ENCODE measurements at places on chromosomes 6 and 20.

GRCh38 chr20:44990425-44990824, 24.1 kb downstream of the STK4 start:
- DNase-seq, result peak; percentile 32

DNA sequence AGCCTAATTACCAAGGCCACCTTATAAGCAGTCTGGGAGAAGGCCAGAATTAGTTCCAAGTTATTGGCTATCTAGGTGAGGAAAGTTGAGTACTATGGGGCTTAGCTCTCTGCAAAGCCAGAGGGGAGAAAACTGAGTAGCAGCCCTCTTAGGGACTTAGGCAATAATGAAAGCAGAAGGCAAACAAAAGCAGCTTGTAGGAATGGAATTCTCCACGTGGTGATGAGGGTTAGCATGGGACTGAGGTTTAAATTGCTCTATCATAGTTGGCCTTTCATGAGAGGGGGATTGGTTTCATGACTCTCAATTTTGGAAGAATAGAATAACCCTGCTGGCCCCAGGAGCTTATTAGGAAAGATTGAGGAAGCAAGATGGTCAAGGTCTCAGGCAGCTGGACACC, 7.0 kb upstream of the UBE2J1 start:
- no peak for DNase-seq

DNA sequence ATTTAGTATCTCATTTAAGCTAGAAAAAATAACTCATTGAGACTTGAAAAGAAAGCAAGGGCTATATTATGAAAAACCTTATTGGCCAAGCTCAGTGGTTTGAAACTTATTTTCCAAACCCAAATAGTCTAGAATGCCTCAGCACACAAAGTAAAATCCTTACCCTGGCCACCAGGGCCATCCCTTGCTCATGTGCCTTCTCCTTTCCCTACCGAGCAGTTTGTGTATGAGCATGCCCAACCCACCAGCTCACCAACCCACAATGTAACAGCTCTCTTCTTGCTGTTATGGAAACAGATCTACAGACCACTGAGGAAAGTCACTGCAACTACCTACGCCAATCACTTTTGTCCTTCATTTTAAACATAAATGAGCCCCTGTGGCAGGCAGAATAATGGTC, 79.6 kb upstream of the CARMIL1 start:
- no peak for DNase-seq

DNA sequence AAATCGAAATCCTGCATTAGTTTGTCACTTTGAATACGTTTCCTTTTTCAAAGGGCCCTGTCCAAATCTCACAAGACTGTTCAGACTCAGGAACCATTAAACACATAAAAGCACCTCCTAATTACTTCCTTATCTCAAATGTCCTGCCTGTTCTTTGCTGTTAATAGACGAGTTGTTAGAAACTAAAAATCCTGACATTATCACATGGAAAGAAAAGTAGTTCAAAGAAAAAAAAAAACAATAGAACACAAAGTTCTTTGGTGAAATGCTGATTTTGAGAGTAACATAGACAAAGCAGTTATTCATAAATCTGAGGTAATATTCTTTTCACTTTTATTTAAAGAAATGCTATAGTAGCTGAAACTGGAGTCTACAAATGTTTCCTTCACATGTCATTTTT, 12.1 kb upstream of the TAB2 start:
- DNase-seq, result no peak

DNA sequence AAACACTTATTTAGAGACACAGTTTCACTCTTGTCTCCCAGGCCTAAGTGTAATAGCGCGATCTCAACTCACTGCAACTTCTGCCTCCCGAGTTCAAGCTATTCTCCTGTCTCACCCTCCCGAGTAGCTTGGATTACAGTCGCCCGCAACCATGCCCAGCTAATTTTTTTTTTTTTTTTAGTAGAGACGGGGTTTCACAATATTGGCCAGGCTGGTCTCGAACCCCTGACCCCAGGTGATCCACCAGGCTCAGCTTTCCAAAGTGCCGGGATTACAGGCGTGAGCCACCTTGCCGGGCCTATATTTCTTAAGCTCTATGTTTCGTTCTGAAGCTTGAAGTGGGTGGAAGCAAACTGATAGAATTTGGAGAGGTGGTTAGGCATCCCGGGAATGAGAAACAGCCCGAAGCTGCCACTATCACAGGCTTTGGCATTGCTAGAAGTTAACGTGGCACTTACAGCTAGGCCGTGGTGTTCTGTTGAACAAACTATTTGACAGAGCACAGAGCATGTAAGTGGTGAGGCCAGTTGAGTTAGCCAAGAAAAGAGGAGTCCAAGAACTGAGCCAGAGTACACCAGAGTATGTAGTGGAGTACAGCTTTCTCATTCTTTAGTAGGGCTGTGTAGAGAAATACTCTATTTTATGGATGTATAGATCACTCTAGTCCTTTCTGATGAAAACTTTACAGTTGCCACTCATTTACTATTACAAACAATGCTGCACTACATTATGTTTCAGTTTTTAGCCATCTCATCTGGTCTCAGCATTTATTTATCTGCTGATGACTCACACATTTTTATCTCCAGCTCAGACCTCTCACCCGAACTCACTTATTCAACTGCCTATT, 62.0 kb upstream of the HFE start:
- no peak for DNase-seq

GRCh38 chr6:167099707-167100106, 23.2 kb upstream of the CCR6 start:
- DNase-seq, result no peak

DNA sequence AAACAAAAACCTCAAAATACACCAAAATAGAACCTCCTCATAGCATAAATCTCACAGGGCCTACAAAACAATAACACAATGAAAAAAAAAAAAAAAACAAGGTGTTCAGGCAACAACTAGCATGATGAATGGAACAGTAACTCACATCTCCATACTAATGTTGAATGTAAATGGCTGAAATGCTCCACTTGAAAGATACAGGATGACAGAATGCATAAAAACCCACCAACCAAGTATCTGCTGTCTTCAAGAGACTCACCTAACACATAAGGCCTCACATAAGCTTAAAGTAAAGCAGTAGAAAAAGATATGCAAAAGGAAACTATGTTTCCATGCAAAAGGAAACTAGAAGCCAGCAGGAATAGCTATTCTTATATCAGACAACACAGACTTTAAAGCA, 121.3 kb downstream of the CDK19 start:
- DNase-seq, result no peak

DNA sequence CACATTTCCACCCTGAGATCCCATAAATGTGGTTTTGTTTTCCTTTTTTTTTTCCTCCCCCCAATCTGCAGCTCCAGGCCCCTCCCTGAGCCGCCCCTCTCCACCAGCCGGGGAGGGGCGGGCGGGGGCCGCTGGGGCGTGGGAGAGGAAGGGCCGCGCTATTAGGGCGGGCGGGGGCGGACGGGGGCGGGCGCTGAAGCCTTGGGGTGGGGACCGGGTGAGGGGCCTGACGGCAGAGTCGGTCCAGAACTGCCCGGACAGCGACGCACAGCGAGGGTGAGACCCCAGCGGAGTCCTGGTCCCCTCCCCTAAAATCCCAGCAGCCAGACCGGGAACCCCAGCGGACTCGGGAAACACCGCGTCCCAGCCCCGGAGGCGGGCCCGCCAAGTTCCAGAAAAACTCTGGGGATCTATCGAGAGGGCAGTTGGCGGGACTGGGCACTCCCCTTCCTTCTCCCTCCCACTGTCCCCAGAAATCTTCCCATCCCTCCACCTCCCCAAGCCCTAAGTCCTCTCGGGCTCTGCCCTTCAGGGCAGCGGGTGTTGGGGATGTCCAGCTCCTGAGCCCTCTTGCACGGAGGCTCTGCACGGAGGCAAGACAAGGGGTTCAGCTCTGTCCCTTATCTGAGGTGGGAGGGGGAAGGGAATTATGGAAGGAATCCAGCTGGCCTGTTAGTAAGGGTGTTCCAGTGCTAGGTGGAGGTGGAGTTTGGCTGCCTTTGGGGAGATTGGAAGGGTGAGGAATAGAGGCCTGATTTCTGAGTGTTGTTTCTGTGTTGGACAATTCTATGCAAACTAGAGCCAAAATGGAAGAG, at the start of gene PRICKLE4:
TSS of gene PRICKLE4 (plus strand) at position 232 of the 815 bp plus-strand sequence. CDS start 2,692 bp downstream, outside the sequence.
- DNase-seq, result peak; percentile 69

DNA sequence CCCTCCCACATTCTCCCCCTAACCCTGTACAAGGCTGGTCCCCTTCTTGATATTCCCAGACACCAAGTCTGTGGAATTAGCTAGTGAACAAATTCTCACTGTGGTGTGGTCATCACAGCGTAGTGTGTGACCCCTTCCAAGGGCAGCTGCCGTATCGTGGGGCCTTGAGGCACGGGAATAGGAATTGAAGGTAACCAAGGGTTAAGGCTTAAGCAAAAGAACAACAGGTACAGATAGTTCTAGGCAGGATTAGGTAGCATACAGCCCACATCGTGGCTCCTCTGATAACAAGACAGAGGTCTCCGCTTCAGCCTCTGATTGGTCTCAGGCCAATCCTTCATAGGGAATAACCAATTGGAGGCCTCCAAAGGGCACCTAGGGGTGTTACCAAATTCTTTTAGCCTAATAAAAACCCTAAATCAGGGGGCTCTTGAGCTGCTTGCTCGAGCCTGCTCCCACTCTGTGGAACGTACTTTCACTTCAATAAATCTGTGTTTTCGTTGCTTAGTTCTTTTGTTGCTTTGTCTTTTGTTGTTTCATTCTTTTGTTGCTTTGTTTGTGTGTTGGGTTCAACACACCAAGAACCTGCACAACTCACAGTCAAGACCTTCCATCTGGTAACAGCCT, 64.7 kb downstream of the GPR6 start:
- no peak for DNase-seq

DNA sequence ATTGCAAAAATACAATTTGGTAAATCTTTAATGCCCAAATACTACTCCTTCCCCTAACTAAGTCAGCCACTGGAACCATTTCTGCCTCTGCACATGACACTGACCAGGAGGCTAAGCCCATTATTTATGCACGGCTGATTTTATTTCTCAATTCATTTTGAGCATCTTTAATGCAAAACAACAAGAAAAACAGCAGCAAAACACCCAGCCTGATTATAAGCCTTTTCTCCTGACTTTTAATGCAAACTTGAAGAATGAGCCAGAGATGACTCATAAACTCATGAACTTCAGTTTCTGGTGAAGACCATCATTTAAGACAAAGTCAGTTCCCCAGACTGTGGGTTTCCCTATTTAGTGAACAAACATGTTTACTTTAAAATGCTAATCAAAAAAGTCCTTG, 51.6 kb downstream of the CYP24A1 start:
- no peak for DNase-seq

DNA sequence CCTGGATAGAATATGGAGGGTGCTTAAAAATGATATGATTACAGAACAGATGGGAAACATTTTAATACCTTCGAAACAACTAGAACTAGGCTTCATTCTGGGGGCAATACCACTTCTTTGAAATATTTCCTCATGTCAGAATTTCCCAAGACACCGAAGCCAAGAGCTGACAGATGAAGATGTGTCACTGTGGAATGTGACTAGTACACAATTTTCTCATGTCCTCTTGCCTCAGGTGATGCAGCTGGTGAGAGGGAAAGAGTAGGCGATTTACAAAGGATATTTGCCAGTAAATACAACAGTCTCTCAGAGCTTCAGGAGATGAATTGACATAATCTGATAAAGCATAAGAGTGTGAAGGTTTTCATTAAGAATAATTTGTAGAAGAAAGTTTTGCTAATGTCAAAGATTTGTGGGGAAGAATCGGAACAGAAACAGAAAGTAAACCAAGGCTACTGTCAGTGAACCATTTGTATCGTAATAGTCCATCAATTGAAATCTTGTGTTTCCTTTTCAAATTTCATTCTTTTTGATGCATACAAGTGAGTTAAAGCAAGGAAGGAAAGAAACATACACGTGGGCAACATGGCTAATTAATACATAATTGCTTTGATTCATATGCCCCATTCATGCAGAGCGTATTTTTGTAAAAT, 164.7 kb upstream of the CCN2 start:
- DNase-seq, result no peak

- DNase-seq, result peak; percentile 14
These were observed 27.1 kb downstream of the SAMHD1 start for GRCh38 chr20:36924167-36925045.

DNA sequence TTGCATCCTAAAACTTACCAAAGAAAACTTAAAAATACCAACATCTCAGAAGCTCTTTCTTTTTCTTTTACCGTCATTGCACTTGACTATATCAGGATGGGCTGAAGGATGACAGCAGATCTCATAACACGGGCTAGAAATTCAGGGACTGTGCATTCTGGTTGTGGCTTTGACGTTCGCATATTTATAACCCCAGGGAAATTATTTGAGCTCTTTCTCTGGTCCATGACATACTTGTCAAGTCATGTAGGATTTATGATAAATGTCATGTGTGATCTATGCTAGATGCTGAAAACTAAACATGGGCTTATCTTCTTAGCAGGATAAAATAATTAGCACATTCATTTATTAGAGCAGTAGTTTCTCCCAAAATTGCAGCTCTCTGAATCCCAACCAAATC, 74.4 kb upstream of the SAMD5 start:
- no peak for DNase-seq

DNA sequence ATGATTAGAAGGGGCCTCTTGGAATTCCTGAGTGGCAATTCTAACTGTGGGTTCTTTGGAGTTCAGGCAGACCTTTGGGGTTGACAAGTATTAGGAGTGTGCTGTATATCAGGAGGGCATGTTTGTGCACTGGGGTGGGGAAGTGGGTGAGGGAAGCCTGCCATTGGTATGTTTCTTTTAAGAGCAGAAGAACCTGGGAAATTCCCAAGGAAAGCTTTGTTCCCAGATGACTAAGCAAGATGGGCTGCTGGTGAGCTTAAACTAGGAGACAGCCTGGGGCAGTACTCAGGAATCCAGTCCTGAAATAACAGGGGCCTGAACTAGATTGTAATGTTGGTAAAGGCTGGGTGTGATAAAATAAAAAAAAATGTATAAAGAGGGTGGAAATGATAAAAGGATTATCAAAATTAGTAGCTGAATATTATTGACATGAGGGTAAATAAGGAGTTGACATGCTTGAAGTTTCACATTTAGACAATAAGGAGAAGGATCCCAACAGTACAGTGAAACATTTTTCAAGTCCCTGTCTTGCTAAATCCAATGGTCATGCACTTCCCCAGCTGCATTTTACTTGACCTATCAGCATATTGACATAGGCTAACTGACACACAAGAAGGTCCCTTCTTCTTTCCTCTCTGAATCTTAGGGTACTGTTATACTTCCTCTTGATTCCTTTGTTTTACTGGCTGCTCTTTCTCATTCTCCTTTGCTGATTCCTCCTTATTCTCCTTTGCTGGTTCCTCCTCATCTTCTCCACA, 18.4 kb upstream of the IFNGR1 start:
- DNase-seq, result no peak

All from Peyer's patch (tissue), 4 donors.